ENCODE measurements at places on chromosomes 13 and 19.

DNA sequence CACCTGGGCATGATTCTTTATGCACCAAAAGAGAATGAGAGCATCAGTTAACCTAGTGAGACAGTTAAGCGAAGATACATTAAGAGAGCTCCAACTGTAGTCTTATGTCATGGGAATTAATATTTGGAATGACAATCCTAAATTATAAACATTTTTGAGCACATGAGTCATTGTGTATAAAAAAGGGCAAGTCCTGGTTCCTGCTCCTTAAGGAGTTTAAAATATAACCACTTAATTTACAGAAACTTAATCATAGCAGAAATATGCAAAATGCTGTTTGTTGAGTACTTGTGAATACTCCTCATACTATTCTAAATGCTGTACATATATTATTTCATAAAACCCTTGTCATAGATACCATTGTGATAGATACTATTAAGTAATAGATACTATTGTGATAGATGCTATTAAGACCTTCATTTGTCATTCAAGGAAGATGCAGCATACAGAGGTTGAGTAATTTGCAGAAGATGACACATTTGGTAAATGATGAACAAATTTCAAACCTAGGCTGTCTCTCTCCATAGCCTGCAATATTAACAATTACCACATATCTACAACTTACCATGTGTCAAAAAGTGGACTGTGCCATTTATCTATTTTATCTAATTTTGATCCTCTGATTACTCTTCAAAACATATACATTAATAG, 301.0 kb downstream of the TBC1D4 start:
- no peak for DNase-seq

GRCh38 chr13:99265162-99265800, 7.1 kb upstream of the GPR18 start:
- DNase-seq = peak; percentile 70

GRCh38 chr19:30719189-30719998, 347.2 kb downstream of the ZNF536 start:
- DNase-seq = no peak

DNA sequence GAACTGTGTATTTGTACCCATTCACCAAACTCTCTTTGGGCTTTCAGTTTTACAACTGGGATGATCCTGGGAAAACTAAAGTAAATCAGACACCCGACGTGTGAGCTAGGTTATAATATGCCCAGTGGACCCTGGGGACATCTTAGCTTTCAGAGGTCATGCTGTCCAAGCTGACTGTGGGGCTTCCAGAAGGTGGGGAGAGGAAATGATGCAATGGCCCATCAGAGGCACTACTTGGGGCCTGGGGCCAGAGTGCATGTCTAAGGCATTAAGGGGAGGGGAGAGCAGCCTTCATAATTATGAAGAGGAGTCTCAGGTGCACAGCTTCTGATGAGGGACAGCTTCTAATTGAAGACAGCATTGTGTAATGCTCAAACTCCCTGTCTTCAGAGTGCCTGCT, 30.9 kb downstream of the ALOX5AP start:
- no peak for DNase-seq

- DNase-seq = no peak
Observed at GRCh38 chr19:5575590-5575989, 7.8 kb upstream of the TINCR start.

DNA sequence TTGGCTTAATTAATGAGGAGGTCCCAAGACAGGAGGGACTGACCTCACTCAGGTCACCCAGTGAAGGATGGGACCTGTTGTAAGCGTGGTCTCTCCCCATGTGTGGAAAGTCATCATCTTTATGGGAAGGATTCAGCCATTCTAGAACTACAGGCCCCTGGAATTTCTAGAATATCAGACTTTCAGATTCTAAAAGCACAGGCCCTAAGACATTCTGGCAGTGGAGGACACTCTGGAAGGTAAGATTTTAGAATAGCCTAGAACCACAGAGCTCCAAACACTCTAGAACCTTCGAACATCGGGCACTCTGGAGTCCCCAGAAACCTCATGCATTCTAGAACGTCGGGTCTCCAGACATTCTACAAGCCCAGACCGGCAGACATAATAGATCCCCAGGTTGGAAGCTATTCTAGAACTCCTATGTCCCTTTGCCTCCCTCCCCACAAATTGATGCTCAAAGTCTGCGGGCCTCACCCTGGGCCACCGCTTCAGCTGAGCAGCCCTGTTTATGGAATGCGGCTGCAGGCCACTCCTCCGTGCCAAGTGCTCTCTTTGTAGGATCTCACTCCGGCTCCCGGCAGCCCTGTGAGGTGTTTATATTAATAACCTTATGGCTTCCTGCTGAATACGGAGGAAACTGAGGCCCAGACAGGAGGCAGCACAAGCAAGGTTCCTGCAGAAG, 1.9 kb upstream of the KLK15 start:
- DNase-seq = no peak

GRCh38 chr13:99982731-99983498, 1.3 kb downstream of the ZIC2 start:
- DNase-seq = no peak

GRCh38 chr13:47661076-47661475, 340.0 kb downstream of the SUCLA2 start:
- DNase-seq = no peak

GRCh38 chr19:4018140-4018613, 10.6 kb downstream of the PIAS4 start:
- DNase-seq = no peak

DNA sequence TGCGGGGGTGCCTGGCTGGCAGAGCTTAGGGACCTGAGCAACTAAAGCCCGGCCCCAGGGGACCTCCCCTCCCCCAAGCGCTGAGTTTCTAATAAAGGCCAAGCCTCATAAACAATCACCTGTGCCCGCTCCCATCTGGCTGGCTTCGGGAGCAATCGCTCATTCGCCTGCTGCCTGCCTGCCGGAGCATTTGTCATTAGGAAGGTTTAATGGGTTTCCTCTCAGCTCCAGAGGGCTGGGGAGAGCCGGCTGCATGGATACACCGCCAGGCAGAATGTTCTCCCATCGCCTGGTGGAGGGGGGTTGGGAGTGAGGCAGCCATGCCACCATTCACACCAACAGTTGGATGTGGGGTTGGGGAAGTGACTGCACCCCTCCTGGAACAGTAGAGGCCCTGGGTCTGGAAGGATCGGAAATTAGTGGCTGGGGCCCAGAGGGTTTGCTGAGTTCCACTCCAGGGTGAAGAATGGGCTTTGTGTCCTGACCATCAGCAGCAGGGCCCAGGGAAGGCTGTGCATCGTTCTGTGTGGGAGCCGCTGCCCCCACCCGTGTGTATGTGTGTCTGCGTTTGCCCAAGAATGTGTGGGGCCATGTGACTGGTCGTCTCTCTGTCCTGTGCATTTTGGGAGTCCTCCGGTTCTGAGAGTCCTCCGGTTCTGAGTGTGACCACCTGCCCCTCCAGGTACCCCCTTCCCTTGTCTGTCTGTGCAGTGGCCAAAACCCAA, 15.3 kb downstream of the PIN1 start:
- DNase-seq = no peak

DNA sequence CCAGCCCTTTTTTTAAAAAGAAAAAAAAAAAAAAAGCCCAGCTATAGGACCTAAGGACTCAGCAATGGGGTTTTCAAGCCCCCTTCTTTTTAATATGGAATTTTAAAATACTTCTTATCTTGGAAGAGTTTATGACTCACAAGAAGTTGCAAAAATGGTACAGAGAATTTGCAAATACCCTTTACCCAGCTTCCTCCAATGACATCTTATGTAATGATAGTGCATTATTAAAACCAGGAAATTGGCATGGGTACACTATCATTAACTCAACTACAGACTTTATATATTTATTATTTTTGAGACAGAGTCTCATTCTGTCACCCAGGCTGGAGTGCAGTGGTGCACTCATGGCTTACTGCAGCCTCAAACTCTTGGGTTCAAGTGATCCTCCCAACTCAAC, 16.1 kb downstream of the TMEM38A start:
- no peak for DNase-seq

DNA sequence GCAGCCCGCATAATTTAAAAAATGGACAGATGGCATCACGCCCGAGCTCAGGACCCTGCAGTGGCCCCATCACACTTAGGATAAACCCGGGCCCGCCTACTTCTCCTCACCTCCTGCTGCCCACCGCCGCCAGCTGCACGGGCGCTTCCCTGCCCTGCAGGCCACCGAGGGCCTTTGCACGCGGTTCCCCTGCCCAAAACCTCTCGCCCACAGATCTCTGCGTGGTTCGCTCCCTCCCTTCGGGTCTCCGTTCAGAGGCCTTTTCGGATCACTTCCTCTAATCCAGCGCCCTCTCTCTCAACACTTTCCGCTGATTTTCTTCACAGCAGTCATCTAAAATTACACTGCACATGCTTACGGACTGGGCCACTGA, 1.8 kb downstream of the SHISA7 start:
- no peak for DNase-seq

GRCh38 chr19:384799-385169, 24.2 kb downstream of the C2CD4C start:
- no peak for DNase-seq

DNA sequence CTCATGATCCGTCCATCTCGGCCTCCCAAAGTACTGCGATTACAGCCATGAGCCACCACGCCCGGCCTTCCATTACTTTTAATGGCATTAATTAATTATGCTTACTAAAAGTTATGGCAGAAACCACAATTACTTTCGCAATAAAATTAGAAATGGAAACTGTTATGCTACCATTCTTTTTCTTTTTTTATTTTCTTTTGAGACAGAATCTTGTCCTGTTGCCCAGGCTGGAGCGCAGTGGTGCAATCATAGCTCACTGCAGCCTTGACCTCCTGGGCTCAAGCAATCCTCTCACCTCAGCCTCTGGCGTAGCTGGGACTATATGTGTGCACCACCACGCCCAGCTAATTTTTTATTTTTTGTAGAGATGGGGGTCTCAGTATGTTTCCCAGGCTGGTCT, 4.6 kb upstream of the BST2 start:
- DNase-seq = no peak

- no peak for DNase-seq
Observed at GRCh38 chr19:1264801-1265614, 4.1 kb upstream of the CIRBP start.

DNA sequence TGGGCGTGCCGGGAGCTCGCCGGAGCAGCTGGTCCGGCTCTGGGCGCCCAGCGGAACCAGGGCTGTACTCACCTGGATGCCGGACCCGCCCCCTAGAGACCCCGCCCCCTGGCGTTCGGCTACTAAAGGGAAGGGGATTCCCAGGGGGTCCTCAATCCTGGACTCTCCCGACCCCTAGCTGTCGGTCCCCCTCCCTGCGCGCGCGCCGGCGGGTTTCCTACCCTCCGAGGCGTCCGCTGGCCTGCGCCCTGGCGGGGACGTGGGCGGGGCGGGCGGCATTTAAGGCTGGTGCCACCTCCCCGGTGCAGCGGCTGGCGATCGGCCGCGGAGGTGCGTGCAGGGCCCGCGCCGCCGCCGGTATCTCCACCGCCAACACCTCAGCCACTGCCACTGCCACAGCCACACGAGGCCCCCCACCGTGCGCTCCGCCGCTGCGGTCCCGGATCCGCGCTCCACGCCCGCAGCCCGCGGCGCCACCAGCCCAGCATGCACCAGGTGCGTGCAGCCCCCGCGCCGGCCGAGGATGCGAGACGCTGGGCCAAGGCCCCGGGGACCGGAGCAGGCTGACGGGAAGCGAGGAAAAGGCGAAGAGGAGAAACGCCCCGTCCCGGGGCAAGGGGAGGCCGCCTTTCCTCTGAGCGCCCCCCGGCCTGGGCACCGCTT, at the start of gene ATP12A:
Gene ATP12A, plus strand, starts transcription at position 151 of the 663 bp plus-strand sequence. Its CDS starts 336 bp downstream, at position 487.
- DNase-seq = peak; percentile 77

GRCh38 chr13:28356561-28357021, 138.3 kb downstream of the FLT1 start:
- DNase-seq = no peak

GRCh38 chr19:15874821-15875474, 22.9 kb downstream of the CYP4F2 start:
- no peak for DNase-seq

GRCh38 chr13:97141564-97142005, 80.5 kb upstream of the MBNL2 start:
- DNase-seq = no peak

- DNase-seq = no peak
Observed at GRCh38 chr13:76854894-76855293, 31.3 kb downstream of the KCTD12 start.

GRCh38 chr13:37526710-37527473, 71.7 kb downstream of the POSTN start:
- no peak for DNase-seq

GRCh38 chr13:24152292-24153214, 8.0 kb upstream of the SPATA13 start:
- DNase-seq = no peak

DNA sequence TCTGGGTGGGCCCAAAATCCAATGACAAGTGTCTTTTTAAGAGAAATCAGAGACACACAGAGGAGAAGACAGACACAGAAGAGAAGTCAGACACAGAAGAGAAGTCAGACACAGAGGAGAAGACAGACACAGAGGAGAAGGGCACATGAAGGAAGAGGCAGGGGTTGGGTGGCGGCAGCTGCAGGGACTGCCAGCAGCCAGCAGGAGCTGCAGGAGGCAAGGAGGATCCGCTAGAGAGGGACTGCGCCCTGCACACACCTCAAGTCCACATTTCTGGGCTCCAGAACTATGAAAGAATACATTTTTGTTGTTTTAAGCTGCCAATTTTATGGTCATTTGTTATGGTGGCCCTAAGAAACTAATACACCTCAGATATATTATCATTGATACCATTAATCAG, 140.6 kb downstream of the ZIC5 start:
- no peak for DNase-seq

DNA sequence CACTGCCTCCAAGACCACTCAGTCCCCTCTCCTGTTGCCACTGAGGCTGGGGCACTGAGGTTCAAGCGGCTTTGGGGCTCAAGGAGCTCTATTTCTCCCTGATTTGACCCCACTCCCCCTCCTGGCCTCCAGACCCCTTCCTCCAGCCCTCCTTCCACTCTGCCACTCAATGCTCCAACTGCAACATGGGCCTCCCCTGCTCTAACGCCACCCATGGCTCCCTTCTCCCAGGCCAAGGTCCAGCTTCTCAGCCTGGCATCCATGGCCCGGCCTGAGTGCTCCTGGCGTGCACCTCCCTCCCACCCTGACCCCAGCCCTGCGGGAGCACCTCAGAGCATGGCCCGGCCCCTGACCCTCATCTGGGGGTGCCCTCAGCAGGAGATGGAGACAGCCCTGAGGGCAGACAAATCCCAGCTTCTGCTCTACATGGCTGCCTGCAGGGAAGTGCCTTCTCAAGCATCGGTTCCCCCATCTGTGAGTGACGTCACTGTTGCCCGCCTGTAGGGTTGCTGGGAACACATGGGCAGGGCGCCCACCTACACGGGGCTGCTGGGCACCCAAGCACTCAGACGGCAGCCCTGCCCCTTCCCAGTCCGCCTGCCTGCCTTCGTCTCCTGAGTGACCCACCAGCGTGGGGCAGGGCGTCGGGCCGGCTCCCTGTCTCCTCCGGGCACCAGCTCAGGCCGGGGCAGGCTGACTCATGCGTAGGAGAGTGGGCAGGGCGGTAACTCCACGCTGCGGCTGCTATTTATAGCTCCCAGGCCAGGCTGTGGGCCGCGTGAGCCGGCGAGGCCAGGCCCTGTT, 1.6 kb upstream of the DIRAS1 start:
- no peak for DNase-seq

- no peak for DNase-seq
Observed at GRCh38 chr13:98374750-98375149, 197.7 kb upstream of the RNF113B start.

All from activated CD8-positive, alpha-beta memory T cell treated with anti-CD3 and anti-CD28 coated beads for 24 hours (primary cell).